ENCODE measurements at places on chromosomes 1 and 21.

- DNase-seq, result no peak
Observed at GRCh38 chr1:235557495-235557894, 53.2 kb upstream of the B3GALNT2 start.

- no peak for DNase-seq
Observed at GRCh38 chr1:48069662-48070395, 72.6 kb upstream of the TRABD2B start.

GRCh38 chr1:119011706-119012105 is 23.6 kb upstream of the TBX15 start:
- no peak for DNase-seq

DNA sequence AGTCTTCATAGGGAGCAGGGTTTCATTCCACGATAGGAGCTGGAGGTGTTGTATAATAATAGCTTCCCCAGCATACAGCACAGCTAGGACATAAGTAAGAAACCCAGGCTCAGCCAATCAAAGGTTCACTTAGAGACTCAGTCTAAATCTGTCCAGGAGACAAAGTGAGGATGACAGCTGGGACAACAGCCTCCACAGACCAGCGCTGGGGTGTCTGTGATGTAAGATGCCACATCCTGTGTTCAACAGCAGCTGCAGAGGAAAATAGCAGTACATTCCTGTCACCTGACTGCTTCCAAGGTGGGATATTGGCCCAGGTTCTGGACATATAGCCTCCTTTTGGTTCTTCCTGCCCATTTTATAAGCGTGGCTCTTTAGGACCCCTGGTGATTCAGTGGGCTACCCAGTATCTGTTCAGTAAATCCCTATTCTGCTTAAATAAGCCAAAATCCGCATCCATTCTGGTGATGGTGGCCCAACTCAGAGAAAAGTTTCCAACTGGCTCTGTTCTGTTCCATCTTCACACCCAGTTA is 176.8 kb upstream of the SYT6 start:
- no peak for DNase-seq
